Calu3 (cell line): ENCODE measurements at places on chromosomes 3 and 15.

DNA sequence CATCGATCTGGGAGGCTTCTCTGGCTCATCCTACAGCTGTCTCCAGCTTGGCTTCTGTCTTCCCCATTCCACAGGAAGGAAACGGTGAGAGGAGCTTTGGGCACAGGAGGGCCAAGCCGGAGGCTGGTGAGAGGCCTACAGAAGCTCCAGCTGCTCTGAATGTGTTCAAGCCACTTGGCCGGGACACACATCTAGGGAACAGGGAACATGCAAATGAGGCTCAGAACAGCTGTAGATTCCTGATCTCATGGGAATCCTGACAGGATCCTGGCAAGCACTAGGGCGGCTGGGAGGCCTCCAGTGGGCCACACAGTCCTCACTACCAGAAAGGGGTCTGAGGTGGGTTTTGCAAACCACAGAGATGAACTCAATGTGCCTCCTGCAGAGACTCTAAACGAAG lies 13.7 kb downstream of the SEMA5B start:
- no peak for DNase-seq

DNA sequence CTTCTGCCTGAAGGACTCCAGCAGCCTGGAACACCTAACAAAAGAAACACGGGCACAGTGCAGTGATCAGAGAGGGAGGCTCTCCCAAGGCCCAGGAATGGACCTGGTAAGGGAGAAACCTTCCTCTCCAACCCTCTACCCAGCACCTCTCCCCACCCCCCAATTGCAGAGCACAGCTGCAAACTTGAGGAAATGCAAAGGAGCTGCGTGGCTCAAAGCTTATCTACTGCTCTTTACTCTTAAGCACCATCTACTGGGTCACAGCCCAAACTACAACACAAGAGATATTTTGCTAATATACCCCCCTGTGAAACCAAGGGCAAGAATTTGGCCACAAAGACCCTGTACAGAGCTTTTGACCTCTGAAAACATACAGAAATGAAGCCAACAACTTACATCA lies 328.3 kb downstream of the OXSM start:
- DNase-seq, result no peak

- DNase-seq, result no peak
These were observed 127.1 kb upstream of the RBMS3 start for GRCh38 chr3:29153811-29154210.

DNA sequence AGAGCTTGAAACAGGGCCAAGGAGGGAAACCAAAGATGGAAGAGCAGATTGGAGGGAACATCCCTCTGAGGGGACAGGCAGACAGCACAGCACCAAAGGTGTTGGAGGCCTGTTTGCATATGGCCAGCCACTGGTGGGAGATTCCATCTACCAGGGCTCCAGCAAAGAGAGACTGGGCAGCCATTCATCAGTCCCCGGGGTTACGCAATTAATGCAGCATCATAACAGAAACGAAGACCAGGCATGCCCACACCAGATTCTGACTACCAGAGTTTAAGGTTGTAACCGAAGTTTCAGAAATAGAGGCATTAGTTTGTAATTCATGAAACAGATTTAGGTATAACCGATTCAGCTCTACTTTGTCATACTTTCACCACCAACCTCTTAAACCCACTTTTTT lies 58.1 kb downstream of the COL8A1 start:
- no peak for DNase-seq

DNA sequence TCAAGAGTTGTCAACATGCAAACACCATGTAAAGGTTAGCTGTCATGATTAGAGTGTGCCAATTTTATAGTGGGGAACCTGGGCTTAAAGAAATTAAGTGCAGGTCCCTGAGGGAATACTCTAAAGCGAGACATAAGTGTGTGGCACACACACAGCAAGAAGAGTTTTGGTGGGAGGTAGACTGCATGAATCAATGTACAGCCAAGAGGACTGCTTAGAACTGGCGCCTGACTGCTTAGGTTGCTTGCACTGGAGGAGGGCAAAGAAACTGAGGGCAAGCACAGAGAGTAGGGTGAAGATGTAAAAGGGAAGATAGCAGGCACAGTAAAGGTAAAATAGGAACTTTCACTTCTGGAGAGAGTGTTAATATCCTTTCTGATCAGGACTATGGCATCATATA lies 184.9 kb downstream of the SOX2 start:
- no peak for DNase-seq

- DNase-seq, result no peak
These were observed 18.5 kb upstream of the VPS39 start for GRCh38 chr15:42226648-42227047.

DNA sequence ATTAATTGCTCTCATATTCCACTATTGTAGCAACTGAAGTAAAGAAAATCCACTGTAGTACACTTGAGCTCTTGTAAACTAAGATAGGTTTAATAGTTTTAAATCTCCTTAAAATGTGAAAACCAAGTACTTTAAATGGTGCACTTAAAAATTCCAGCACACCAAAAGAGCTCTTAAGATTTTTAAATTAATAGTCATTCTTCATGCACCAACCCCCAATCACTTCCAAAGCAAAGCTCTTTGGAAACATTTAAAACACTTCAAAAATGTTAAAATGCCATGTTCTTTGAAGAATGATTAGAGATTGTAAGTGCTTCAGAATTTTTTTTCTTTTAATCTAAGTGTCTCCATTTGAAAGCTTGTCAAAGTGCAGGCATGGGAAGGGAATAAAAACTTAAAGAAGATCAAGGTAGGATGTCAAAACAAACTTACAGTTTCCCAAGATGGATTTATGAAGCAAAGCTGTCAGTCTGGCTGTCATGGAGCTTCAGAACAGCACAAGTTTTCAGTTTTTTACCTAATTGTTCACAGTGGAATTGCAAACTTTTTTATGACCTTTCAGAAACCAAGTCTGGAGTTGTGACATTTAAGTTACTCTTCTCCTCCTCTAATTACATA lies 84.3 kb downstream of the ARPP21 start:
- DNase-seq, result no peak

GRCh38 chr3:146200461-146201220 lies 39.7 kb upstream of the PLOD2 start:
- no peak for DNase-seq
